Memory B cell (primary cell): ENCODE measurements at places on chromosomes 5 and 9.

DNA sequence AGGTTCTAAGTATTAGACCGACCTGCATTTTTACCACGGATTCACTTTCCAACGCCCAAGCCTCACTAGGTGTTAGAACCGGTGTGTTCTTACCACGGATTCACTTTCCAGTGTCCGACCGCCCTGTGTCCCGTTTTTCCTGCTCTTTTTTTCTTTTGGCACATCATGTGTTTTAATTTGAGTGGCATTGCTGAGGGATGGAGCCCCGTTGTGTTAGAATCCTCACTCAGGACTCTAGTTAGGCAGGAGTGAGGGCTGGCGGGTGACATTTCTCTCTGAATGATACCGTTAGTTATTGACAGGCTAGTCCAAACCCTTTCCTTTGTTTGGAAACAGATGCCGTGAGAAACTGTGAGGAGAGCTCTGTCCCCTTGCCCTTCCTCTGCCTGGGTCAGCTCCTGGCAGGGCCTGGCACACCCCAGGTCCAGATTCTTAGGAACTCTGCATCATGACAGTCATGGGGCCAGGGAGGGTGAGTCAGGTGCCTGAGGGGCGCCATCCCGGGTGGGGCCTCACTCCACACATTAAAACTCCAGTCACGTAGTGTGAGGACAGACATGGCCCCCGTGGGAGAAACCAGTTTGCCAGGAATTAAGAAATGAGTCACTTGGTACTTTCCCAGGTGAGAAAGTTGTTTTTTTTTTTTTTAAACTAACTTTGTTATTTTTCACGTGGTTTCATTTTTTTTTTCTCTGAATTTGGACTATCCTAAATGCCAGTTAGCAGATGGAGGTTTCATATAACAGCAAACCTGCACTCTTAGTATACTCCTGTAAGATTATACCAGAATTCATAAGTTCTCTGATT lies 15.8 kb downstream of the EXOC3 start:
- DNase-seq = no peak

GRCh38 chr9:16825971-16826625 lies 44.4 kb downstream of the BNC2 start:
- no peak for DNase-seq

- no peak for DNase-seq
Measured at GRCh38 chr5:10355071-10355889, 1.8 kb downstream of the MARCHF6 start.

GRCh38 chr5:38816083-38817030 lies 29.5 kb upstream of the OSMR start:
- DNase-seq = no peak

DNA sequence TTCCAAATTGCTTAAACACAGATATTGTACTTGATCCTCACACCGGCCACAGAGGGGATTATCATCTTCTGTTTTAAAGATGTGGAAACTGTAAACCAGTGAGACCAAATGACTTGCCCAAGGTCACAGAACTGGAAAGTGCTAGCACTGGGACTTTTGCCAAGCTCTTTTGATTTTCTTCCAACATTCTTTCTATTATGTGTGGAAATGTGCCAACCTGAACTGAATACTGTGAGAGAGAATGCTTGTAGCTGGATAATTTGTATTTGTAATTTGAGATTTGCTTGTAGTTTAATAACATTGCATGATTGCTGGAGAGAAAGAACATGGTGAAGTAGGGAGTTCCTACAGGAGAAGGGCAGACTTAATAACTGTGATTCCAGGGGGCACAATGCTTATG lies 977.9 kb upstream of the NUDT12 start:
- DNase-seq = no peak

DNA sequence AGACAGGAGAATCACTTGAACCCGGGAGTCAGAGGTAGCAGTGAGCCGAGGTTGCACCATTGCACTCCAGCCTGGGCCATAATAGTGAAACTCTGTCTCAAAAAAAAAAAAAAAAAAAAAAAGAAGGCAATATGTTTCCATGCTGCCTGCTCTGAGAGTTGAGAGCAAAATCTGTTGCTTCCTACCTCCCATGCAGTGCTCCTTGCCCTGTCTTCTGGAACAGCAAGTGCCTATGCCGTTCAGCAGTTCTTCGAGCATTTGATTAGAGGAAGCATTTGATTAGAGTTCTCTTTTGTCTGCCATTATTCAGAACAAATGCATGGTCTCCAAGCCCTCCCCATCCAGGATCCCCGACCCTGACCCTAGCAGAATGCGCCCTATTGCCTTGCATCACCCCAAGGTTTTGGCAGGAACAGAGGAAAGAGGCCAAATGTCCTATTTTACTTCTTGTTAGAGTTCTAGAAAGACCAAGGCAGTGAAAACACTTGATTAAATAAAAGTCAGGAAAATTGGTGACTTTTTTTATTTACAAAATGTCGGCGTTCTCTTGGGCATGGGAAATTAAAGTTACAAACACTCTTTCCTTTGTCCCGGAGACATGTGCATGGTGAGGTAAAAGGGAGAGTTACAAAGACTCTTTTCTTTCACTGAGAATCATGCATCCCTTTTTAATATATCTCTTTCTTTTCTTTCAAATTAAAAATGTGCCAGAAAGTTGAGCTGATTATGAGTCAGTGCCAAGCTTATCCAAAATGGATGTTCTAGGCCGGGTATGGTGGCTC lies 27.8 kb upstream of the FSD1L start:
- DNase-seq = no peak
